Gastroesophageal sphincter (tissue), 4 donors: ENCODE measurements at places on chromosomes 13 and 19. TPM values are rescaled to one million over a fixed set of nuclear protein-coding genes. Genes with fewer than 3 reads are reported as not detected.

- ATAC-seq: no peak
Measured at GRCh38 chr13:42396501-42396900, 124.5 kb downstream of the AKAP11 start.

- ATAC-seq: no peak
Measured at GRCh38 chr13:76398425-76398824, 487.8 kb downstream of the KCTD12 start.

DNA sequence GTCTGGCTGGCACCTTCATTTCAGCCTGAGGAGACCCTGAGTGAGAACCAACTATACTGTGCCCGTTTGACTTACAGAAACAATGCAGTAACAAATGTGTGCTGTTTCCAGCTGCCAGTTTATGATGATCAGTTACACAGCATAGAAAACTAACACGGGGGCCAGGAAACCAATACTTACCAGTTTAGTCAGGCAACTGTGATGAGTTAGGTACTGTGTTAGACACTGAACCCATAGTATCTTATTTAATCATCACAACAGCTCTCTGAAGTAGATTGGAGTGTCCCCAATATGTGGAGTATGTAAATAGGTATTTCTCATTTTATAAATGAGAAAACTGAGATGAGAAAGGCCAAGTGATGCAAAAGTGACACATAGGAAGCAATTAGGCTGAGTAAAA is 620.9 kb upstream of the KLF12 start:
- no peak for ATAC-seq

Gene CBARP
- total RNA-seq: 0.49 TPM

Gene PSG1
- total RNA-seq: not detected

DNA sequence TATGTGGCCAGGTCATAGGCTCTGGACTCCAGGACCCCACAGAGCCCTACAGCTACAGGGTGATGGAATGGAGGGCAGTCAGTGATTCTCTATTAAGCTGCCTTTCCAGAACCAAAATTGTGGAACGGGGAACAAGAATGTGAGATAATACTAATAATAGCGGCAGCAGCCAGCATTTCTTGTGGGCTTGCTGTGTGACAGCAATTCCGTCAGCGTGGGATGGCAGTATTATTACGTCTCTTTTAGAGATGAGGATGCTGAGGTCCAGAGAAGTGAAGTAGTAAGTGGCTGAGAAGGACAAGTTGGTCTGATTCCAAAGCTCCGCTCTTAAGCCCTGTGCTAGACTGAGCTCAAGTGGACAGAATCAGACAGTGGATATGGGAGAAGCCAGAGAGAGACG is 24.4 kb downstream of the GRIK5 start:
- ATAC-seq: no peak

GRCh38 chr13:111317571-111318345 is 2.7 kb upstream of the TEX29 start:
- ATAC-seq: no peak

Gene ETV2
- not detected for total RNA-seq

DNA sequence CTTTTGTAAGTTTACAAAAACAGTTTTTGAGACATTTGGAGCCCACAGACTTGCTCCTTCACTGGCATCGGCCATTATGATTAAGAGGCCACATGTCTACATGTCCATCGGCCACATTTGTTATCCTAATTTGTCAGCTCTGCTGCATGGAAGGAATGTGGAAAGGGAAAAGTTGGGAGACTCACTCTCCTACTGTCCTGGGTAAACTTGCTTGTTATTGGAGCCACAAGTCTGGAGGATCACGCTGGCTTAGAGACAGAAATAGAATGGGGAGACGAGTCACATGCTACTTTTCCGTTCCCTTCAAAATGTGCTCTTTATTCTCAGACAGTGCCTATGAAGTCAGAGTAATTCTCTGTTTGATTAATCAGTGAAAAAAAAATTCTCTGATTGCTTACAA is 741.2 kb upstream of the PCDH9 start:
- no peak for ATAC-seq

- ATAC-seq: no peak
Measured at GRCh38 chr13:102983496-102983895, 82.7 kb downstream of the SLC10A2 start.

- no peak for ATAC-seq
Measured at GRCh38 chr13:27965343-27965739, 3.8 kb downstream of the CDX2 start.

DNA sequence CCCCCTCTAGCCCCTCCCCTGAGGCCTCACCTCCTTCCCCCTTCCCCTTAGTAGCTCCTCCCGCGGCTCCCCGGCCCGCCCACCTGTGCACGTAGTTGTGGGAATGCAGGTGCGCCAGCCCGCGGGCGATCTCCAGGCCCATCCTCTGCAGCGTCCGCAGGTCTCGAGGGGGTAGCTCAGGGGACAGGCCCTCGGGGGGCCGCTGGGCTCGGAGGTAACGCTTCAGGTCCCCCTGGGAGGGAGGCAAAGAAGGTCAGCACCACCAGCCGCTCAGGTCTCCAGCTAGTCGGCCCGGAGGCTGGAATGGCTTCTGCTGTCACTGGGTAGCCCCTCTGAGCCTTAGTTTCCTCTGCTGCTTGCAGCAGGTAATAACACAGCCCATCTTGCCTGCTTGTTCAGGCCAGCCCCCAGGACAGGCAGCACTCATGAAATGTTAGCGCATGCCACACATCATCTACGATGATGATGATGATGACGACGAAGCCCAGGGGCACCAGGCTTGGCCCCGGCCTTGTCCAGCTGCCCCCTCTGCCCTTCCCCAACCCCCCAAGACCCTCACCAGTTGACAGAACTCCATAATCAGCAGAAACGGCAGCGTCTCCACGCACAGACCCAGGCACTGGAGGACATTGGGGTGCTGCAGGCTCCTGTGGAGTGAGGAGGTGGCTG is 9.2 kb downstream of the LMTK3 start:
- no peak for ATAC-seq
